ENCODE measurements at places on chromosomes 7 and 10.

- no peak for DNase-seq
Observed at GRCh38 chr7:54906963-54907362, 111.9 kb upstream of the EGFR start.

DNA sequence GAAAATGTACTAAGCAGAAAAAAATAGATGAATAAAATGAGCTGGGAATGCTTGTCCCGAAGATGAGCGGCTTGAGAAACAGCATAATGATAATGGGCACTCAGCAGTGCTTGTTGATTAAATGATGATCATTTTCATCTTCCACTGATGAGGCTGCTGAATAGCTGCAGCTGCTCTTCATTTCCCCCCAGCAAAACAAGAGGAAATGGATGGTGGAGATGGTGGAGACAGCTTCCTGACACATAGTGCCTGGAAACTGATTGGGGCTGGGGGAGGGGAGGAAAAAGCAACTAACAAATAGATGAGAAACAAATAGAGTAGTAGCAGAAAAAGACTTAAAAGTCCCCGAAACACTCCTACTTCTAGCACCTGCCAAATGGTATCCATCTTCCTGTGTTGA lies 41.4 kb downstream of the MRC1 start:
- DNase-seq: no peak

GRCh38 chr7:13414661-13415107 lies 574.8 kb downstream of the ETV1 start:
- no peak for DNase-seq

GRCh38 chr10:21677551-21677950 lies 143.5 kb downstream of the MLLT10 start:
- no peak for DNase-seq

GRCh38 chr7:83550100-83550499 lies 98.8 kb downstream of the SEMA3E start:
- no peak for DNase-seq

DNA sequence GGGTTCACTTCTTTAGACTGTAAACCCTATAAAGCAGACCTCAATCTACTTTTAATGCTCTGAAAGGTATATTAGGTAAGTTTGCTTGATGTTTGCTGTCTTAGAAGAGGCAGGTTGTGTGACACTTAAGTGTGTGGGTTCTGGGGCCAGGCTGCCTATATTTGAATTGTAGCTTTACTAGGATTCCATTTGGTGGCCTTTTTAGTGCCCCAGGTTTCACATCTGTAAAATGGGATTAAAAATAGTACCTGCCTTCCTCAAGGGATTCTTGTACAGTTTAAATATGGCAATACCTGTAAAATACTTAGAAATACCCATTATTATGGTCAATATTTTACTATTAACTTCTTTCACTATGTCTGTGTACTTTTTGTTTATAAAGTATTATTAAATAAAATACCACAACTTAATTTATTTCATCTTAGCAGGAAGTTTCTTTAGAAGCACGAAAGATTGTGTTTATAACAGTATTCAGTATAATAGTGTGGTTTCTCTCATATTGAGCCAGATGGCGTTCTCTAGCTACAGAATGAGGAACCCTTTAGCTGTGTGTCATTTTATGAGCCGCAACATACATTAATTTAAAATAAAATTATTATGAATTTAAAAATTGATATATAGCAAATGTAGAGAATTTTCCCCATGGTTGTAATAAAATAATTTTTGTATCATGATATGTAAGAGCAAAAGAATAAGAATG lies 94.2 kb downstream of the CDK14 start:
- no peak for DNase-seq

DNA sequence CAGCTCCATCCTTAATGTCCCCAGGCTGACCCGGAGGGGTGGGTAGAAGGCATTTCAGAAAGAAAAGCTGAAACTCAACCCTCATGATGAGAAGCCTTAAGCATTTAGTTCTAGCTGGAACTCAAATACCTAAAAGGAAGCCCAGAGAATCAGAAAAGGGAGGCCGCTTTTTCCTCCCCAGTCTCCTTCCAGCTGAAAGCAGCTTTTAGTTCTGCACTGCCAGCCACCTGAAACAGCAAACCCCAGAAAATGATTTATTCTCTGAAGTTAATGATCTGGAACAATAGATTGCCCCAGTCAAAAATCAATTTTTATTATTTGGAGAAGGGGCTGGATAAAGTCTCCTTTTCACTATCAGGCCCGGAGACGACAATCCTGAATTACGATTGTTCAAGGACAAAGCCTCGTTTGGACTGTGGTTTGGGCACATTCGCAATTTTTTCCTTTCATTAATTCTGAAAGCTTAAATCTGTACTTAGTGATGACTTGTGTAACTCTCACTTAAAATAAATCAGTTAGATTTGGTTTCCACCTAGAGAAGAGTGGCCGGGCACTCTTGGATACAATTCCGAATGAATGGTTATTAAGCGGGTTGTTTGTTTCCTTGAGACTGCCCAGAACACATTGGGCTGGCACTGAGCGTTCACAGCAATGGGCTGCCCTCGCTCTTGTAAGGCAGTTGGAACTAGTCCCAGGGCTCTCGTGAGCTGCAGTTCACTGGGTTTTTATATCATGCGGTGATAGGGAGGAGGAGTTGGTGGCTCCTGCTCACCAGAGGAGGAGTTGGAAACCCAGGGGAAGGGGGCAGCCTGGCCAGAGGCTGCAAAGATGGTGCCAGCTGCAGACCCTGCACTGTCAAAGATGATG lies 262.2 kb downstream of the CCSER2 start:
- no peak for DNase-seq

GRCh38 chr7:8371742-8372141 lies 61.7 kb upstream of the NXPH1 start:
- no peak for DNase-seq

DNA sequence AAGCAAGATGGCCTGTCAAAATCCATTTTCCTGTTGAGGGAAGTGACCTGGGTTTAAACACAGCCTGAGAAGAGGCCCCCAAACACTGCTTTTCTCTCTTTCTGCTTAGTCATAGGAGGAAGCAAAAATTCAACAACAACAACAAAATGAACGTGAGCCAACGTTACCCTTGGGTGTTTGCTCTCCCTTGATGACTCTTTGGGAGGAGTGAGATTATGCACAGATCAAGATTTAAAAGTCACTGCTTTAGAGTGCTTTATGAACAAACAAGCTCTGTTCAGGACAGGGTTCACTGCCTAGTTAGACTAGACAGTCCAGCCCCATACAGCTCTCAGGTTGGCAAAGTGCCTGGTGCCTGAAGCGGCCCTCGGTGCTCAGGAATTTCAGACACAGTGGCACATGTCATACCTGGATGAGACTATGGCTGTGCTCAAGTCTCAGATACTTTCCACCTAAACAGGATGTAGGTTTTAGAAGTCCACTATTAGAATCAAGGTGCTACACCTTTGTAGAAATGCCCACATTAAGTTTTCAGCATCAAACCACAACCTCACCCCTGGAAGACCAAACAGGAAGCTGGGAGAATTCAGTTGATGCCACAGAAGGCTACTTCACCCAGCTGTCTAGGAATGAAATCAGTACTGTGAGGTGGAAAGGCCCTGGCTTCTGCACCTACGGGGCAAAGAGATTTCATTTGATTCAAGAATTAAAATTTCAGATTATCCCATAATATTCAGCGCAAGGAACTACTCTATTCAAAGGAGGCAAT lies 38.7 kb downstream of the DENND11 start:
- DNase-seq: no peak

GRCh38 chr7:82605247-82605864 lies 161.8 kb upstream of the CACNA2D1 start:
- no peak for DNase-seq

DNA sequence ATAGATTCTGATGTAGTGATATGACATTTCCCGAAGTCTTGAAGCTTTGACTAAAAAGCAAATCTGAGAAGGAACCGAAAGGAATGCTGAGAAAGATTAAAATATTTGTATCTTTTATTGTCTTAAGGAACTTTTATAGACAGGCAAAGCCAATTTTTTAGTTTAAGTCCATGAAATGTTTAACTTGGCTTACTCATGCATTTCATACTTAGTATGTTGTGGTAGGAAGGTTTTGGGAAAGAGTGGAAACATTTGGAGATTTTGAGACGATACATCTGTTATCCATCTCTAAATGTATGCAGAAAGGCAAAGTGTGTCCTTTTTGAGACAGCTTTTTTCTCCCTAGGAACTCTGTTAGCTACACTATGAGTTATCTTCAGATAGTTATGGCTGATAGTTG lies 10.1 kb downstream of the TBC1D12 start:
- DNase-seq: no peak

- no peak for DNase-seq
Observed at GRCh38 chr10:89916468-89917215, 215.3 kb downstream of the KIF20B start.

GRCh38 chr10:102266670-102267069 lies 21.3 kb downstream of the GBF1 start:
- no peak for DNase-seq
